ENCODE measurements at places on chromosomes 1 and 21. TPM values are rescaled to one million over a fixed set of nuclear protein-coding genes. Genes with fewer than 3 reads are reported as not detected.

DNA sequence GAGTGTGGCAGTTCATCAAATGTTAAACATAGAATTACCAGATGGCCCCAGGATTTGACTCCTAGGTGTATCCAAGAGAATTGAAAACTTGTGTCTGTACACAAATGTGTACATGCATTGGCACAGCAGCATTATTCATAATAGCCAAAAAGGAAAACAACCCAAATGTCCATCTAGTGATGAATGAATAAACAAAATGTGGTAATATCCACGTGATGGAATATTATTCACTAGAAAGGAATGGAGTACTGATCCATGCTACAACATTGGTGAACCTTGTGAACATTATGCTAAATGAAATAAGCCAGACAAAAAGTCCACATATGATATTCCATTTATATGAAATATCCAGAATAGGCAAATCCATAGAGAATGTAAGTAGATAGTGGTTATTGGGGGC, 77.7 kb downstream of the RAVER2 start:
- DNase-seq: no peak

GRCh38 chr1:3403388-3404231, 50.9 kb upstream of the ARHGEF16 start:
- no peak for DNase-seq

Gene C1orf94
- not detected for polyA plus RNA-seq

DNA sequence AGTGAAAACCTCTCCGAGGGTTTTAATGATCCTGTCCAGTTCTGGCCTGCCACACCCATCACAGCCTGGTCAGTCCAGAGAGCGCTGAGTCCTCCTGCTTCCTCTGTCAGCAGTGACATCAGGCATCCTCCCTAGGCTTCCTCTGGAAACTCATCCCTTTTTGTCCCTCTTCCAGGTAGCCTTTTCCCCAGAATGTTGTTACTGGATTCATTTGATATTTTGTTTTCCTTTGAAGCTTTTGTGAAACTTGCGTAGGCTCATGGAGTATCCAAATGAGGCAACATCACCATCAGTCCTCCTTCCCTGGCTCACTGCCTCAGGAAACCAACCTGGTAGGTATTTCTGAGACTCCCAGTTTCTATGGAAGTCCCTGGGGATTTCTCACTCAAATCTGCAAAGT, 27.0 kb upstream of the IGSF3 start:
- no peak for DNase-seq

DNA sequence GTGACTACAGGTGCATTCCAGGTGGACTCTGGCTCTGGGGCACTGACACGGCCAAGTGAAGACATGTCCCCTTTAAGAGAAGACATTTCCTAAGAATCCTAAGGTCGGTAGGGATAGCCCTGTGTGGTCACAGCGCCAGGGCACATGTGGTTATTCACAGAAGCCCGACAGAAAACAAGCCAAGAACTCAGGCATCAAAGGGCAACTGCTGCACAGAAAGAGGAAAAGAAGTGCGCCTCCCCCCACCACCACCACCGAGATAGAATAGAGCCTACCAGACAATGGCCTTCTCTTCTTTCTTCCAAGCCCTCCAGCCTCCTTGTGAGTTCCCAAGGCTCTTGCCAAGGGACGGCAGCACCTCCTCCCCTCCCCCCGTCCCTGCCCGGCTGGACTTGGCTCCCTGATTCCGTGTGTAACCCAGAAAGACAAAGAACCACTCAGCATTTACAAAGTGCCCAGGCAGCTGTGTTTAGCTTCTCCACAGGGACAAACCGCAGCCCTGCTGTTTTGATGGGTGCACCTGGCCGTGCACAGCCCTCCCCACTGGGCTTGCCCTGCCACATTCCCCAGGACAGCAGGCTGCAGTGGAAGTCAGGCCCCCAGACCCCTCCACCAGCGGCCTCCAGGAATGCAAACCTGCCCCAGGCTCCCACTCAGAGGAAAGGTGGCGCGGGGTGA, 30.2 kb downstream of the TMPRSS2 start:
- no peak for DNase-seq

DNA sequence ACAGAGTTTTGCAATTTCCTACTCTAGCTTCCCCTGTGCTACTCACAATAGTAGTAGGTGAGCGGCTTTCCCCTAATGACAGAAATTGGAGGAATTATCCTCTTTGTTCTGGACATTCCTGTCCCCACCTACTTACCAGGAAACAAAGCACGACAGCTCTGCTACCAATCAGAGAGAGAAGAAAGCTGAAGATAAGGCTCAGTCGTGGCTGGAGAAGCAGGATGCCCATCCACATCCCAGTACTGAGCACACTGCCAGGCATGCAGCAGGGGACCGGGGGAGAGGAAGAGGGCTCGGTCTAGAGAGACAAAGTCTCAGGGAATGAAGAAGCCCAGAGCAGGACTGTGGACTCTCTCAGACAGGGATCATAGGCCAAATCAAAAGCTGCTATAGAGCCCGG, 134.1 kb upstream of the KRTAP19-8 start:
- no peak for DNase-seq

GRCh38 chr1:104987210-104987609, 1237.5 kb downstream of the AMY1C start:
- no peak for DNase-seq

Gene CYP4A22
- polyA plus RNA-seq: not detected

- no peak for DNase-seq
Measured at GRCh38 chr1:239909898-239910297, 181.8 kb upstream of the FMN2 start.

DNA sequence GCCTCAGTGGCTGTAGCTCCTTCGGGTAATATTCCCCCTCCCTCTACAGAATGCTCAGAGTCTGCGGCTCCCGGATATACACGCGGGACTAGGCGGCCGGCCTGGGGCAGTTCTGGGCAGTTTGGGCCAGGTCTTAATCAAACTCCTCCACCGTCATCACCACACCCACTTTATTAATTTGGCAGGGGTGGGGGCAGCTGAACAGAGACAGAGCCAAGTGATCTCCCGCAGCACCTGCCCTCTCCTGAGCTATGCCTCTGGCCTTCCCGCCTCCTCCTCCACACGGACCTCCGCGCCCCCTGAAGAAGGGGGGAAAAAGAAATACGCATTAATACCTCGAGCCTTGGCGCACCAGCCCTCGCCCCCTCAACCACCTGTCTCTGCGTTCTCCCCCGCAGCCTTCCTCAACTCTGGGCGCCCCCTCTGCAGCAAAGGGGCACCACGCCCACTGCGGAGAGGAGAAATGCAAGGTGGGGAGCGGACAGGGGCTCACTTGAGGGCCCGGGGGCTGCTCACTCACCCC, 42.6 kb downstream of the CD34 start:
- DNase-seq: peak; percentile 37
